Jurkat, Clone E6-1 (cell line): ENCODE measurements at places on chromosomes 5 and 9.

DNA sequence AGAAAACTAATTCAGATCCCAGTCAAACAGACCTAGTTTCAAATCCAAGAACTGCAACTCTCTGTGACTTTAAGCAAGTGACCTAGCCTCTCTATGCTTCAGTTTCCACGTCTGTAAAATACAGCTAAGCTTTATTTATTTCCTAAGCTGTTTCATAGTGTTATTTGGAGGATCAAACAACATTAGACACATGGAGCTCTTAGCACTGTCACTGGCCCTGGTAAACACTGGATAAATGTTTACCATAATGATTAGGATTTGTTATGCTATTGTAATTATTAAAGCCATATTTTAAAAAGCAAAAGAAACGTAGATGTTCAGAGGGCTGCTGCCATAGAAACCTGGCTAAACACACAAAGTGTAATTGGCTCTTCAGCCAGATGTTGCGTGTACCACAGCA is 26.6 kb upstream of the C5orf58 start:
- DNase-seq = no peak

- no peak for DNase-seq
These were observed 2.5 kb downstream of the DMRT2 start for GRCh38 chr9:1052365-1053281.

DNA sequence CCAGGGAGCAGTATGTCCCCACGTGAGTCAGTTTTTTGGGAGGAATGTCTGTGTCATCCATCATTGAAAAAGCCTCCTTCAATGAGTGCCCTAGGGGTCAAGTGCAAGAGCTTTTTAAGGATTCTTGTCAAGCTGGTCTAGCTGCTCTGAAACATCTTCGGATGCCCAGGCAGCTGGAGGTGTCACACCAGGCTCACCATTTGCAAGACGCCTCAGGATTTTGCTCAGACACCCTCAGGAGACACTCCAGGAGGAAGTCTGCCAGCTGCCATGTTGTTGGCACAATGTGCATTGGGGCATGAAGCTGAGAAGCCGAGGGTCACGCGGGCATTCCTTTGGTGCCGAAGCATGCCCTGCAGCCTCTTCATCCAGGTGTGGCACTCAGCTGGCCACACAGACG is 111.1 kb upstream of the S1PR3 start:
- DNase-seq = no peak

- no peak for DNase-seq
These were observed 320.9 kb downstream of the IRX2 start for GRCh38 chr5:2430606-2431005.

- DNase-seq = no peak
These were observed 350.5 kb downstream of the SPOCK1 start for GRCh38 chr5:137148655-137149054.

GRCh38 chr5:127441799-127442484 is 75.5 kb upstream of the PRRC1 start:
- DNase-seq = peak; percentile 2

DNA sequence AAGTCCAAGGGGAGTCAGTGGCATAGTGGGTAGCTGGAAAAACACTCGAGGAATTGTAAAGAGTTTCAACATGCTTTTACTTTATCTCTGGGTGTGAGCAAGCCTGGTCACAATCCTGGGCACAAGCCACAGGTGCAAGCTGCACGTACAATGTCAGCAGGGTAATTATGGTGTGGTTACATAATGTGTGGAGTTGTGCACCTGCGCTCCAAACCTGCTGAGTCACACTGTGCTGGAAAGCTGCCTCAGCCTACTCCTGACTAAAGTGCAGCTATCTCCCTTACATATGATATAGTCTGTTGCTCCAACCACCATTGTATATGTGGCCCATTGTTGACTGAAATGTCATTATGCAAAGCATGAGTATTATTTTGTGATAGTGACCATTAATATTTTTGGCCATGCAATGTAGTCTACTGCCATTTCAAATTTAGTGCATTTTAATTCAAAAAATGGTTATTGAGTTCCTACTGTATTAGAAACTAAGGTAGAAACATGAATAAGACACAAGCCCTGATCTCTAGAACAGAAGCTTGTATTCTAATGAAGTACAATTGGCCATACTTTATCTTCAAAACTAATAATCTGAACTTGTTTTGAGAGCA is 160.9 kb upstream of the SLC30A5 start:
- peak; percentile 53 for DNase-seq

DNA sequence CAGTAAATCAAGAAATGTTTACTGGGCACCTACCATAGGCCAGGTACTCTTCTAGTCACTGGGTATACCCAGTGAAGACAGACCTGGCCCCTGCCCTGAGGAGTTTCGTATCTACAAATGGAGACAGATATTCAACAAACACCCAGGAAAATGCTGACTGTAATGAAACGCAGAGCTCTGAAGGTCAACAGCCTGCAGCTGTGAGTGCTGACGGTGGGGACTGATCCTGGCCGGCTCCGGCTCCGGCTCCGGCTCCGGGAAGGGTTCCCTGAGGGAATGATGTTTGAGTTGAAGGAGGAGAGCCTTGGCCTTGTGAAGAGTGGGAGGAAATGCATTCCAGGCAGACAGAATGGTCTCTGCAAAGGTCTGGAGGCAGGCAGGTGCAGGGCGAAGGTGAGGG is 23.1 kb downstream of the FGFR4 start:
- no peak for DNase-seq

DNA sequence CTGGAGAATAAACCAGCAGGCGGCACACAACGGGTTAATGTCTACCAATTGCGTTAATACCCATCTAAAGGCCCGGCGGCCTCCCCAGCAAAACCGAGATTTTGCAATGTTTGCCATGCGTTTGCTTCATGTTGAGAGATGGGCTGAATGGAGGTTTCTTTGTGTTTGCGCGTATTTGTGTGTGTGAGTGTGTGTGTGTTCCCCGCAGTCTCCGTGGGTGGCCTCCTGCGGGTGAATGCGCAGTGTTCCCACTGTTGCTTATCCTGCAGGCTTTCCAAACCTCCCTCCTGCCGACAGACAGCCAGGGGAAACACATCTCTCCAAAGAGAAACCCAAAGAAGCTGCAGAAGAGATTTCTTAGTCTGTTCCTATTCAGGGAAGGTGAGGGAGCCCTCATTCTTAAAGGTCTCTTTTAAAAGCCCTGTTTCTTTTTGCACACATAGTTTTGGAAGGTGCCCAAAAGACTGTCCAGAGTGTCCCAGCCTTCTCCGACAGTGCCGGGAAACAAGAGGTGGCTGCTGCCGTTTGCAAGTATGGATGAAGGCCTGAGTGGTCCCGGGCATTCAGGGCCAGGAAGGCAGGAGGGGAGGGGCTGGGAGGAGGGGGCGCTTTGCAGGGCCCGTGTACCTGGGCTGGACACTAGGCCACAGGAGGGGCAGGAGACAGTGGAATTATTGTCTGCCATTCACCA is 103.8 kb upstream of the ERCC6L2 start:
- DNase-seq = no peak

- DNase-seq = peak; percentile 29
These were observed 19.7 kb downstream of the RIOK2 start for GRCh38 chr5:97163360-97163764.

- DNase-seq = peak; percentile 53
These were observed 45.7 kb downstream of the SLC46A2 start for GRCh38 chr9:112844771-112845542.

DNA sequence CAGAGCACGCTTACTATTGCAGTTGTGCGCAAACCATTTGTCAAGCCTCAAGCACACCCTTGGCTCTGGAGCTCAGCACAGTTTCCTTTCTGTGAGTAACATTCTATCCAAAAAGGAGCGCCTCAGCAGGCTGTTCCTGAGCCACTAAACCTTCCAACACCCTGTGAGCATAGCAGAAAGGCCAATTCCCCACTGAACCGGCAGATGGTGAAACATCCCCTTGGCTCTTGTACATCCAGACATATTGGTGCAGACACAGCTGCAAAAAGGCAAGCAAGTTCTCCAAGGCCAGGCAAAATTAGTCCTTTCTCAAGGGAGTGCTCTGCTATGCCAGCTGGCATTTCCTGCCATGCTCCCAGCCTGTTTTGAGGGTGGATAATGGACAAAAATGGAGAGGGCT is 44.1 kb upstream of the CEMIP2 start:
- DNase-seq = no peak

DNA sequence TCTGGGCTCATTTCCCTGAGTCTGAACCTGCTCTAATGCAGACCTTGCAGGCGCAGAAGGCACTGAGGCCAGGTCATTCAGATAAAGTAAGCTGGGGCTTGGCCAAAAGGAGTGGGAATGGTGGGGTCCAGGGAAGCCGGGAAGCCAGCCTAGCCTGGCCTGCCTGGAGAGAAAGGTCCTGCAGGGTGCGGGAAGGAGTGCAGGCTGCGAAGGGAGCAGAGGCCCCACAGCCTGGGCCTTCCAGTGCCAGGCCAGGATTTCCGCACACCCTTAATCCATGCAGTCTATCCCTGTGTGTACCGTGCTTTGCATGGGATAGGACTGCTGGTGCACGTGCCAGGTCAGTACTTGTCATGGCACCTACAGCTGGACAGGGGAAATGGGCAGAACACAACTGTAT is 3.6 kb upstream of the STING1 start:
- no peak for DNase-seq

GRCh38 chr9:70971723-70972122 is 149.7 kb downstream of the TRPM3 start:
- no peak for DNase-seq

DNA sequence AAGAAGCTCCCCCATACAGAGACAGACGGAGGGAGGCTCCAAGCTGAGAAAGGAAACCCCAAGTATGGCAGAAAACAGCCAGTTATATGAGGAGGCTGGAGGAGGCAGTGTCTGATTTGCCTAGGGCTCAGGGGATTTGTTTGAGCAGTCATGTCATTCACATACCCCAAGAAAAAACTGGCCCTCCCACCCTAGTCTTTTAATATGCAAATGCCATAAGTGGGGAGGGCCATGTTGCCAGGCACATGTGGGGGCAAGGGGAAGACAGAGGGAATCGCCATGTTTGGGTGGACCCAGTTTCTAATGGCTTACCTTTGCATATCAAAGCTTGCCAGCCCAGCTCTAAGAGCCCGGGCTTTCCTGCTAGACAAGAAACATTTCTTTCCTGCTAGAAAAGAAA is 1163.8 kb downstream of the TAF11L14 start:
- no peak for DNase-seq

DNA sequence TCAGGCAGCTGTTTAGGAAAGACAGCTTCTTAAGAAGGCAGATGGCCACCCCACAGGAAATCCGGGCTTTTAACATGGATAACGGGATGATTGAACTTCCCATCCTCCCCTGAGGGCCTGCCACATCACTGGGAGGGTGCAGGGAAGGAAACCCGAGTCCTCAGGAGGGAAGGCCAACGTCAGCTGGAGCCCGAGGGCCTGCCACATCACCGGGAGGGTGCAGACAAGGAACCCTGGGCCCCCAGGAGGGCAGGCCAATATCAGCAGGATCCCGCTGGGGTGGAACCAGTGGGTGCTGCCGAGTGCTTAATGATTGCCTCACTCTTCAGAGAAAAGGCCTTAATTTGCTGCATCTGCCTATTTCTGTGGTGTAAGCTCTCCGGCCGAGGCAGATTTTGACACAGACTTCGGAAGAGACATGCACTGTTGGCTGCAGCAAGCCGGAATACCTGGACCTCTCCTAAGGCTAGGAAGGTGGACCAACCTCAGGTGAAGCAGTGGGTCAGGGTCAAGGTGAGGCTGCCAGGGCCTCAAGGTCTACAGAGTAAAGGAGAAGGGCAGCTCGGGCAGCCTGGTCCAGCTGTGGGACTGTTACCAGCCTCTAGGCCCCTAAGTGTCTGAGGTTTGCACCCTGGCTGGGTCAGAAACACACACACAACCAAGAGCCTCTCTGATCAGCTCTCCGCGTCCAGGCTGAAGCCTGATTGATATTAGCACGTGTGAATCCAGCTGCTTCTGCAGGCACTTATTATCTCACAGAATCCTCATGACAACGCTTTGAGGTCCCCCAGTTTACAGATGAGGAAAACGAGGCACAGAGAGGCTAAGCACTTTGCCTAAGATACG is 14.8 kb upstream of the COL5A1 start:
- DNase-seq = no peak

DNA sequence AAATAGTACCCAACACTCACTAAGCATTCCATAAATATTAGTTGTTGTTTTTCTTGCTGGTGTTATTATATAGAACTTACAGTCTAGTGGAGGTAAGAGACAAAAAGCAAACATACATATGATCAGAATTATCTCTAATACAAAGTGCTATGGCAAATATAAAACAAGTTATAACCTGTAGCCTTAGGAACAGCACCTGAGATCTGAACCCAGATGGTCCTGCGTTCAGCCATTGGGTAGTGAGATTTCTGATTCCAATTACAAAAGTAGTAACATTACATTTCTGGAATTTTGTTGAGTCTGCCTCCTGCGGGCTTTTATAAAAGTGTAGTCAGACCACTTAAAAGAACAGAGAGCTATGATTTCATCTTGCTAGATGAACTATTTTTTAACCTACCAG is 242.9 kb upstream of the ZNF462 start:
- no peak for DNase-seq

GRCh38 chr9:121999556-121999955 is 93.6 kb downstream of the TTLL11 start:
- DNase-seq = no peak

- no peak for DNase-seq
These were observed 7.9 kb upstream of the ADGRD2 start for GRCh38 chr9:124442379-124442778.

GRCh38 chr5:60161340-60161934 is 267.9 kb upstream of the PDE4D start:
- DNase-seq = peak; percentile 16

DNA sequence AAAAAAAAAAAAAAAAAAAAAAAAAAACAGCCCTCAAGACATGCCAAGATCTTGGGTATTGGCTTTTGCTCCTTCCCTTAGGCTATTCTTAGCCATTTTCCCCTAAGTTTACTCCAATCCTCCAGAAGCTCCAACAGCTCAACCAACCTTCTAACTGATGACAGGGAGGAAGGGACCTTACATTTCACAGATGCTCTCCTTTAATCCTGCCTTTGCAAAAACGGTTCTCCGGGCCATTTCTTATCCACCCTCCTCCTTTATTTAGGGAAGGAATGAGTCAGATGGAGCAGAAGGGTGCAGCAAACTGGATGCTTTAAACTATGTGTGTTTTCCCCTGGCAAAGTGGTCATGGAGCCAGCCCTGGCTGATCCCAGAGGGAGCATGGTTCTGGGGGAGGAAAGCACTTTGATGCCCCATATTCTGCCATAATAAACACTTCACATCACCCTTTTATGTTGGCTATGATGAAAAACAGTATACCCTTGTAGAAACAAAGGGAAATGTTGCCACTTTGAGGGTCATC is 369.4 kb upstream of the DMAC1 start:
- no peak for DNase-seq

DNA sequence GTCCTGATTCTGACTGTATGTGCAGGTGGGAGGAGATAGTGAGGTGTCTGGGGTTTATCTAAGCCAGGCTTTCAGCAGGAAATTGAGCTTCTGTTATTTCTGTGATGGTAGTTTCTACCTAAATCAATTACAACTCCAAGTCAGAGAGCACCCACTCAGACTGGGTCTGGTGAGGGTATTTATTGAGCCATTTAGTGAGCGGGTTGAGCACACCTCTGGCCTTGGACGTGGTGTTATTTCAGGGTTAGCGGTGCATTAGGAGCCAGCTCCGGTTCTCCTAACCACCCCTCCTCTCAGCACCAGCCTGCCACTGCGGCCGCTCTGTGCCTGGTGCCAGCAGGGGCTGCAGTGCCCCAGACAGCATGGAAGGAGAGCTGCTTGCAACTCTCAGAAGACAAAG is 238.9 kb downstream of the CACNA1B start:
- no peak for DNase-seq
